ENCODE measurements at places on chromosomes 16 and 17.
A peak's percentile ranks its signal among the peaks of the same experiment; 100 is the strongest.

DNA sequence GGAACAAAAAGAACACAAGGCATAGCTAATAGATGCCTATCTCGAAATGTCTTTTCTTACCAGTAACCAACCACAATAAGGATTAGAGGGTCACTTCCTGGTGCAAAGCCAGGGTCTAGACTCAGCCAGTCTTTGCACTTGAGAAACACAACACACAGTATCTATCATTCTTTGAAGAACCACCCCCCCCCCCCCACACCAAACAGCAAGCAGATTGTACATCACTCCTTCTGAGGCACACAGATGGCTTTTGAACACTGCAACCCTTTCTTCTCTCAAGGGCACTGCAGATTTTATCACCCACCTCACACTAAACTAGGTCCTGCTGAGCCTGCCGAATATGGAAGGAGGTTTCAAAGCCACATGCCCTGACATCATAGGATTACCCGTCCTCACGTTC, 145.6 kb downstream of the AATF start:
- no peak for DNase-seq

DNA sequence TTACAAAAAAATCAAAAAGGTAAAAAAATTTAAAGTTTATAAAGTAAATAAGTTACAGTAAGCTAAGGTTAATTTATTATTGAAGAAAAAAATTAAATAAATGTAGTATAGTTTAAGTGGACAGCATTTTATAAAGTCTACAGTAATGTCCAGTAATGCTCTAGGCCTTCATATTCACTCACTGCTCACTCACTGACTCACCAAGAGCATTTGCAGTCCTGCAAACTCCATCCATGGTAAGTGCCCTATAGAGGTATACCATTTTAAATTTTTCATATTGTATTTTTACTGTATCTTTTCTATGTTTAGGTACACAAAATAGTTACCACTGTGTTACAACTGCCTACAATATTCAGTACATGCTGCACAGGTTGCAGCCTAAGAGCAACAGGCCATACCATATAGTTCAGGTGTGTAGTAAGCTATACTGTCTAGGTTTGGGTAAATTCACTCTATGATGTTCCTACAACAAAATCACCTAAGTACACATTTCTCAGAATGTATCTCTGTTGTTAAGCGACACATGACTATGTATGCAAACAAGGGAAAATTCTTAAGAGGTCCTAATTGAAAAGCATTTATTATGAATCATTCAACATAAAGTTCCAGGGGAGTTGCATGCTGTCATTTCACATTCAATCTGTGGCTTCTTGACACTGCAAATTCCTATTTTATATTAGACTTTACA, 92.3 kb downstream of the SPAG9 start:
- no peak for DNase-seq

GRCh38 chr17:42618442-42619150, 9.1 kb downstream of the TUBG1 start:
- peak; percentile 18 for DNase-seq

GRCh38 chr17:66126231-66126630, 65.7 kb downstream of the CEP112 start:
- no peak for DNase-seq

DNA sequence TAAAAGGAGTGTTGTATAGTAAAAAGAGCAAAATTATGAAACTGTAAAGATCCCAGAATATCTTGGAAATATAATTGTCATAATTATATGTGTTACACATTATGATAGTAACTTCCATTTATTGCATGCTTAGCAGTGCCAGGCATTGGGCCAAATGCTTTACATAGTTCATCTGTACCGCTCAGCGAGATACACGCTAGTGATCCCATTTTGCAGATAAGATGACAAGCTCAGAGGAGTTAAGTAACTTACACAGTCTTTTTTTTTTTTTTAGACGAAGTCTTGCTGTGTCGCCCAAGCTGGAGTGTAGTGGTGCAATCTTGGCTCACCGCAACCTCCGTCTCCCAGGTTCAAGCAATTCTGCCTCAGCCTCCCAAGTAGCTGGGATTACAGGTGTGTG, 6.8 kb upstream of the EZH1 start:
- no peak for DNase-seq

- DNase-seq = no peak
These were observed 3.9 kb downstream of the RAI1 start for GRCh38 chr17:17684906-17685774.

GRCh38 chr17:62787366-62787765, 20.7 kb downstream of the MARCHF10 start:
- DNase-seq = no peak

DNA sequence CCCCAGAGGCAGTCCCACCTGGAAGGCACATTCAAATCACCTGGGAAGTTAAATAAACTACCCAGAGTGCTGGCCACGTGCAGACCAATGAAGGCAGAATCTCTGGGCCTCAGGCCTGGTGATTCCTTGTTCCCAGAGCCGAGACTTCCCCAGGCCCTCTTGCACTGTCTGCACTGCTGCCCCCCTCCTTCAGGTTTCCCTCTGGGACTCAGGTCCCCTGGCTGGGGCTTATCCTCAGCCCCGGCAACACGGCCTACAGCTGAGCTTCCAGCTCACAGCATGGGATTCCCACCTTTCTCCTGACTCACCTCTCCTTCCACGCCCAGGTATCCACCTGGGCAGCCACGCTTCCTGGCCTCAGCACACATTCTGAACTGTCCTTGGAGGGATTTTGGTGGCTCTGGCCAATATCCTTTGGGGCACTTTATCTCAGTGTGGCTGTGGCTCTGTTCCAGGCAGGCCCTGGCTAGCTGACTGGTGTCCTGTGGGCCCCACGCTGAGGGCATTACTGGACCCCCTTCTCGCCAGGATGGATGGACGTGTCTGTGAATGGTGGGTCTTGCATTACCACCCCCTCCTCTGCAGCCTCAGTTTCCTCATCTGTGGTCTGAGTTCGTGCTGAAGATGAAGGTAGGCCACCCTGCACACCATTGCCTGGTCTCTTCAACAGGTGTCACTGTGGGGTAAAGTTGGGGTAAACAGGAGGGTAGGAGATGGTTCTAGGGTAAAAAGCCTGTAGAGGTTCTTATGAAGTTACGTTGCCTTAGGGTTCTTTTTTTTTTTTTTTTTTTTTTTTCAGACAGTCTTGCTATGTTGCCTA, 165.7 kb downstream of the IRF8 start:
- no peak for DNase-seq

DNA sequence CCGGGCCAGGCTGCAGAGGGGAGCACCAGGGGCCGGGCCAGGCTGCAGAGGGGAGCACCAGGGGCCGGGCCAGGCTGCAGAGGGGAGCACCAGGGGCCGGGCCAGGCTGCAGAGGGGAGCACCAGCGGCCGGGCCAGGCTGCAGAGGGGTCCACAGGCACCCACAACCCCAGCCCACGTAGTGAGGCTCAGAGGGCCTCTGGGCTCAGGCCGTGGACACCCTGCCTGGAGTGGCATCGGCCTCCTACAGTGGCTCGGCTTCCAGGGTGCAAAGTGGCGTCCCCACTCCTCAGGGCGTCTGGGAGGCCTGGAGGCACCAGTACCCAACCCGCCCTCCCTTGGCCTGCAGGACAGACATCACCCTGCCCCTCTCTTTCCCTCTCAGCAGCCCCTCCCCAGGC, 9.6 kb downstream of the DOC2B start:
- no peak for DNase-seq

DNA sequence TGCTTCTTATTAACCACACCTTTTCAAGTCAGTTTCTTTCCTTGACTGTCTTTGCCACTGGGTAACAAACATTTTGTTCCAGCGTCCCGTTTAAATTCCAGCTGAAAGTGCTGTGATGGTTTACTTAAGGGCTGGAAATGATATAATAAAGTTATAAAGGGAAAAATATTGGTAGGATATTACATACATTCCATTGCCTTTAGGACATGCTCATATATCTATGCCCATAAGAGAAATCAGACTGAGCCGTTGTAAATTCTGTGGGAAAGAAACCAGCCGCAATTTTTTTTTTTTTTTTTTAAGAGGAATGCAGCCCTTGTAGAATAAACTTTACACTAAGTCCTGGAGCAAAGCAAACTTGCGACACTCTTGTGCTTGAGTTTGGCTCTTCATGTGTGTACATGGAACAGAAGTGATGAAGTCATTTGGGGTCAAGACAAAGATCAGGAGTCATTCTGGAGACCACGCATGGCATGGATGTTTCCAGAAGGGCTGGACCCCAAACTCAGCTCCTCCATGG, 210.9 kb downstream of the XYLT1 start:
- DNase-seq = no peak

GRCh38 chr17:77580531-77581270, 377.8 kb upstream of the TNRC6C start:
- no peak for DNase-seq

- no peak for DNase-seq
These were observed 9.5 kb downstream of the SLC6A4 start for GRCh38 chr17:30225919-30226553.

DNA sequence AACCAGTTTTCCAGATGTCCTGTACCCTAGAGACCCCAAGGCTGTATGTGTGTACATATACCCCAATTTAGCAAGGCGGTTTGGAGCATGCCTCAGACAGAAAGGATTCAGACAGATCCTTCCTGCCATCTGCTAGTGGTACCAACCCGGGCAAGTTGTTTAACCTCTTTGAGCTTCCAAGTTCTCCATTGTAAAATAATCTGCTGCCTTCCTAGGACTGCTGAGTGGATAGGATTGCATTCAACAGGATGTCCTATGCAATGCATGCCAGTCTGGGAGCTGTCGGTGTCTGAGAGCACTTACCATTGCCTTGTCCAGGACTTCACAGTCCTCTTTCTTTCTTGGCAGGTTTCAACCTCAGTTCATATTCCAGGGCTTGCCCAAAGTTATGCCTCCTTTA, 1.9 kb downstream of the CDH13 start:
- no peak for DNase-seq

GRCh38 chr17:80596760-80597608, 52.3 kb downstream of the RPTOR start:
- no peak for DNase-seq

DNA sequence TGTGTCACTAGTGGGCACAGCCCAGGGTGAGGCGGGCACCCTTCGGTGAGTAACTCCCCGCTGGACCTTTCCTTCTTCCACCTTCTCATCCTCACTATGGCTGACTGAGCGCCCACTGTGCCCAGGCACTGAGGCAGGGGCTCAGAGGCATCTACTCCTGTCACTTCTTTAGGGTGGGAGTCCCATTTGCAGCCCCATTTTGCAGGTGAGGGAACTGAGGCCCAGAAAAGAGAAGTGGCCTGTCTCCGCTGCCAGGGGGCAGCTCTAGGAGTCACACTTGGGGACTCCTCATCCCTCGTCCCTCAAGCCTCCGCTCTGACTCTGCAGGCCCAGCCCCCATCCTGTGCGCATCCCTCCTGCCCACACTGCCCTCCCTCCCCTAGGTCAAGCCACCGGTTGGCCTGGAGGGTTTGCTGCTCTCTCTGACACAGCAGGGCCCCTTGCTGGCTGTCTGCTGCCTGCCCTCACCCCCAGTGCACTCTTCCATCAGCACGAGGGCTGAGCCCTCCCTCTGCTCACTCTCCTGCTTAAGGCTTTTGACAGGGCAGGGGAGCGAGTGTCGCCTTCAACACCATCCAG, 62.4 kb downstream of the CNGB1 start:
- no peak for DNase-seq

GRCh38 chr17:32828822-32829221, 48.1 kb downstream of the MYO1D start:
- no peak for DNase-seq

DNA sequence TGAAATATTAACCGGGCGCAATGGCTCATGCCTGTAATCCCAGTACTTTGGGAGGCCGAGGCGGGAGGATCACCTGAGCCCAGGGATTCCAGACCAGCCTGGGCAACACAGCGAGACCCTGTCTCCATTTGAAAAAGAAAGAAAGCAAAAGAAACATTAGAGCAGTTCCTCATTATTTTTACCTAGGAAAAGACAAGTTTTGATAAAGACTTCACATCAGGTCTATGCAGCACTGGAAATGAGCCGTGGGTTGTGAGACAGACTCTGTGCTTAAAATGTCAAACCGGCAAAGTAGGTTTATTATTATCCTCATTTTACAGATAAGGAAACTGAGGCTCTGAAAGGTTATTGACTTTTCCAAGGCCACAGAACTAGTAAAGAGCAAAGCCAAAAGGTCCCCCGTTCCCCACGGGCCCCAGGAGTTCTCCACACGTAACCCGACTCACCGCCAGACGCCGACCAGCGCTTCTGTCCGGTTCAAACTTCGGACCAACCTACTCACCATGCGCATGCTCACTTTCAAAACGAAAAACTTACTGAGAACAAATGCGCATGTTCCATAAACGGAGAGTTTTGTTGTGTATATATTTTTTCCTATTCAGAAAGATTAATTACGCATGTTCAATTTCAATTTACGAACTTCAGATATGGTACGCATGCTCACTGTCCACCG, 356 bp downstream of the TUBD1 start:
- DNase-seq = no peak

- DNase-seq = no peak
These were observed 1.7 kb upstream of the LMF1 start for GRCh38 chr16:972316-973002.

DNA sequence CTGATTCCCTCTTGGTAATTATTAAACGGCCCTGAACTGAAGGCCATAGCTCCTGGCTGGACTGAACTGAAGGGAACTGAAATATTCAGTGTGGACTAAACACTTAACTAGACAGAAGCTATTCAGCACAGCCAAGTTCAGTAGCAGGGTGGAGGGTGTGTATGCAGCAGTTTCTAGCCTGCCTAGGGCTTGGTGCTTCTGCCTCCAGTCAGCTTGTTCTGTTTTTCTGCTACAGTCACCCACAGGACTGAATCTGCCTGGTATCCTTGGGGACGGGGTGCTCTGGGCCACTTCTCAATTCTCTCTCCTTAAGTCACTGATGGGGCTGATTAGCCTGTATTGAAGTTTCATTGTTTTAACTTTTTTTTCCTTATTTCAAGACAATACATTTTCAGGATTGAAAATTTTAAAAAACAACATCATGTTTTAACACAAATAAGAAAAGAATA, 77.1 kb downstream of the WWP2 start:
- no peak for DNase-seq

DNA sequence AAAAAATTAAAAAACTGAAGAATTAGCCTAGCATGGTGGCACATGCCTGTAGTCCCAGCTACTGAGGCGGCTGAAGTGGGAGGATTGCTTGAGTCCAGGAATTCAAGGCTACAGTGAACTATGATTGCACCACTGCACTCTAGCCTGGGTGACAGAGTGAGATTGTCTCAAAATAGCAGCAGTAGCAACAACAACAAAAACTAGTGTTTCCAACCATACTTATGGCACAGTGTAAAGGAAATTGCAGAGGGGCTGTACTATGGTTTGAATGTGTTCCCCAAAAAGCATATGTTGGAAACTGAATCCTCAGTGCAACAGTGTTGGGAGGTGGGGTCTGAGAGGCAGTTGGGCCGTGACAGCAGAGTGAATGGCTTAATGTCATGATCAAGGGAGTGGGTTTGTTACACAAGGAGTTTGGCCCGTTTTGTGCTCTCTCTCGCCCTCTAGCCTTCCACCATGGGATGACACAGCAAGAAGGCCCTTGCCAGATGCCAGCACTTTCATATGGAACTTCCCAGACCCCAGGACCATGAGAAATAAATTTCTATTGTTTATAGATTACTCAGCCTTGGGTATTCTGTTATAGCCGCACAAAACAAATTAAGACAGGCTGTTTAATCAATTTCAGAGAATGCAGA, 70.0 kb downstream of the PGS1 start:
- DNase-seq = no peak
